Stromal cell of bone marrow (primary cell): ENCODE measurements at places on chromosomes 11 and 22.

- DNase-seq, result no peak
Measured at GRCh38 chr11:33259869-33260268, 2.7 kb downstream of the HIPK3 start.

- no peak for DNase-seq
Measured at GRCh38 chr11:59602432-59602831, 13.1 kb downstream of the OSBP start.

GRCh38 chr11:11171854-11172253 lies 181.2 kb downstream of the CSNK2A3 start:
- DNase-seq, result no peak

GRCh38 chr11:69775163-69775755 lies at the start of gene FGF4:
Gene FGF4 (minus strand): TSS chr11:69775341. CDS start chr11:69775084, 257 bp downstream.
- DNase-seq, result no peak

DNA sequence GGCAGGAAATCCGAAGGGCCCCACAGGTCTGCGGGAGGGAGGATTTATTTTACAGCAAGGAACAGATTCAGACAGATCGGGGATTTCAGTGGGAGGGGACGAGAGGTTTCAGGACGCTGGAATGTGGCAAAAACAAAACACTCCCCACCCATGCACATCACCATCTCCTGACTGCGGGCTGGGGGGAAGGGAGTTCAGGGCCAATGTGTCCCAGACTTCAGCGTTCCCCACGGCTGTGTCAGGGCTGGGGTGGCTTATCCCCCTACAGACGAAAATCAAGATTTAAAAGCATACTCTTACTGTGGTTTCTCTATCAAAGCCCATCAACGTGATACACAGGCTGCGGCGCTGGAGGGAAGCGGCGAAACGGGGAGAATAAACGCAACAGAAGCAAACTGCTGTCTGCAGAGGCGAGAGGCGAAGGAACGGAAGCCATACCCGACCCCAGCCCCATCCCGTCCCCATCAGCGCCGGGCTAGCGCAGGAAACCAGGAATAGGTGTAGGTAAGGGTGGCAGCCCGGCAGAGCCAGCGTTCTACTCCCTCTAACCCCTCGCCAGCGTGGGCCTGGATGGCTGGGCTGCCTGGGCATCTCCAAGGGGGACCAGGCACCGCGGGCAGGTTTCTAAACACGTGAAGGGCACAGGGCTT lies 2.7 kb downstream of the TENM4 start:
- no peak for DNase-seq

DNA sequence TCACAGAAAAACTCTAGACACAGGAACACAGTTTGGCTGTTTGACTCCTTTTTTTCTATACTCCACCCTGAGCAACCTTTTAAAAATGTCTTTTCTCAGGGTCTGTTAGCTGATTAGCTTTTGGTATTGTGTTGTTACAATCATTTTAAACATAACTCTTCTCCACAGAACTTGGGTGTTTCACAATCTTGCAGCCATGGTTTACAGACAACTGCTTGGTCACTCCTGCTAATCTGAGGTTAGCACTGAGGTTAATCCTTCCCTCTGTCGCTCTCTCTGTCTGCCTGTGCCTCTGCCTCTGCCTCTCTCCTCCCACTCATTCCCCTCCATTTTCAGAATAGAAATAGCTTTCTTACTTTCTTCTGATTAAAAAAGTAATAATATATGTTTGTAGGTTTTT lies 62.4 kb upstream of the ZBED5 start:
- no peak for DNase-seq

DNA sequence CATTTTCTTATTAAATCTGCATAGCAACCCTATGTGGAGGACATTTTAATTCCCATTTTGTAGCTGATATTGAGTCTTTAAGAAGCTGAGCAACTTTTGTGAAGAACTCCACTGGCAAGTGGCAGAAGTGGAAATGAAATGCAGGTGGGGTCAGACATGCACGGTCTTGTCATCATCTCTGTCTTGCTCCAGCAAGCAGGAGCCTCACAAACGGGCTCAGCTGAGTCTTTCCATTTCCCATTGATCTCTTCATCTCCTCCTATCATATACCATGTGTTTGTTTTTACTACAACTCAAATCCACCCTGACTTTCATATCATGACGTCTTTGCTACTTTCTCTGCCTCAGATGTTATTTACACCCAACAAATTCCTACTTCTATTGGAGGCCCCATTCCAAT lies 97.9 kb upstream of the TENM4 start:
- no peak for DNase-seq

GRCh38 chr22:49972163-49973017 lies 11.8 kb downstream of the PIM3 start:
- no peak for DNase-seq

DNA sequence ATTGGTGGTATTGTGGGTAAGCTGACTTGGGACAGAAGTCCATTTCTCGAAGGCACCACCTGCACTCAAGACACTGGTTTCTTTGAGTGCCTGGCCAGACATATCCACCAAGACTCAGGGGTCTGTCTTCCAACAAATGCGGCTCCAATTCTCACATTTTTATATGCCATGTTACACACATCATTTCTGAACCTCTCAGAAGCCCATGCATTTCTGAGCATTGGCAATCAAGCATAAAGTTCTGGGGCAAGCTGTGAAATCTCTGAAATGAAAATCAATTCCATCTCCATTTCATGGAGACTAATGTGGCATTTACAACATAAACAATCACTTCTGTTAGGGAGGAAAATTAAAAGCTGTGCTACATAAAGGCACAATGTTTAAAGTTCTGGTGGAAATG lies 243.7 kb downstream of the KIRREL3 start:
- no peak for DNase-seq

GRCh38 chr11:69416143-69416515 lies 65.3 kb upstream of the LINC01488 start:
- no peak for DNase-seq

DNA sequence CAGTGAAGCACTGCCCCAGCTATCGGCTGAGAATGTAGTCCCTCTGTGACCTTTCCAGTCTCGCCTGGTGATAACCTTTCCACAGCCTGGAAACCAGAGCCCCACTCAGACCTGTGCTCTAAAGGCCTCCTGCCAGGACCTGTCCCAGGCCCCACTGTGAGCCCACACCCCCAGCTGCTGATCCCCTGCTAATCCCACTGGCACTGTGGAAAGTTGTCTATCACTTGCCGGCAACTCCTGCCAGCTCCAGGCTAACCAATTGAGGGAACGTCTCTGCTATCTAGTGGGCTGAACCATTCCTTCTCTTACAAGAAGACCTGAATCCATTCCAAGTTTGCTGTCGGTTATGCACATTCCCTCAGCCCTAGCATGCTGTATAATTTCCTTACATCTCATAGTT lies 328.2 kb downstream of the FAM181B start:
- DNase-seq, result no peak

- peak; percentile 41 for DNase-seq
Measured at GRCh38 chr11:104946907-104947306, 21.5 kb downstream of the CASP4 start.

- no peak for DNase-seq
Measured at GRCh38 chr11:128496692-128497060, 90.7 kb downstream of the ETS1 start.

GRCh38 chr11:102422817-102423712 lies 29.5 kb downstream of the TMEM123 start:
- no peak for DNase-seq

DNA sequence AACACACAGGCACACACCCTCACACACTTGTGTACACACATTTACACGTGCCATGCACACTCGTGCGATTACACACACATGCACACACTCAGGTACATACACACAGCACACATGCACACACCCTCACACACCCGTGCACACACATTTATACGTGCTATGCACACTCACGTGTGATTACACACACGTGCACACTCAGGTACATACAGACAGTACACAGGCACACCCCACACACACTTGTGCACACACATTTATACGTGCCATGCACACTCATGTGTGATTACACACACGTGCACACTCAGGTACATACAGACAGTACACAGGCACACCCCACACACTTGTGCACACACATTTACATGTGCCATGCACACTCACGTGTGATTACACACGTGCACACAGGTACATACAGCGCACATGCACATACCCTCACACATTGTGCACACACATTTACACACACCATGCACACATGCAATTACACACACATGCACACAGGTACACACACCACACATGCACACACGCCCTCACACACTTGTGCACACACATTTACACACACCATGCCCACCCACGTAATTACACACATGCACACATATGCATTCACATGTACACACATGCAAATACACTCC lies 4.6 kb downstream of the IFITM10 start:
- no peak for DNase-seq

- peak; percentile 3 for DNase-seq
Measured at GRCh38 chr11:92707173-92707619, 262.3 kb upstream of the MTNR1B start.

- no peak for DNase-seq
Measured at GRCh38 chr11:61904539-61905048, 12.8 kb downstream of the RAB3IL1 start.

DNA sequence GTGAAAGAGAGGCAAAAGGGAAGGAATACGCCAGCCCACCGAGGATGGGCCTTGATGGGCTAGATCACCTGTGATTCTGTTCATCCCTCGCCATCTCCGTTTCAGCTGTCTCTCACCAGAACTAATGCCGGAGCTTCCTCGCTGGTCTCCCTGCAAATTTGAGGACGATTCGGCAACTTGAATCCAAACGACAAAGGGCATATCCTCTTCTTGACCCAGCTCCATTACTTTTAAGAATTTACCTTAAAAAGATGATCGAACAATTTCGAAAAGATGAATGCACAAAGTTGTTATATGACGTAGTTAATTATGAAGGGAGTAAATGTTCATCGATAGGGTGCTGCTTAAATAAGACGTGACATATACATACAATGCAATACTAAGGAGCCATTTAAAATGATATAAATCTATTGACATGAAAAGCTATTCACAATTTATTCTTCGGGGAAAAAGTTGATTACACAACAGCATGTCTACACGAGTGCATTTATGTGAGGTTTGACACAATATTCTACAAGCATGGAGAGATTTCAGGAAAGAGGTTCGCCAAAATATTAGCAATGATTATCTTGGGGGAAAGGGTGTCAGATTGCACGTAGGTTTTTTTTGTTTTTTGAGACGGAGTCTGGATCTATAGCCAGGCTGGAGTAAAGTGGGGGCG lies 937 bp upstream of the FAM168A start:
- DNase-seq, result no peak

DNA sequence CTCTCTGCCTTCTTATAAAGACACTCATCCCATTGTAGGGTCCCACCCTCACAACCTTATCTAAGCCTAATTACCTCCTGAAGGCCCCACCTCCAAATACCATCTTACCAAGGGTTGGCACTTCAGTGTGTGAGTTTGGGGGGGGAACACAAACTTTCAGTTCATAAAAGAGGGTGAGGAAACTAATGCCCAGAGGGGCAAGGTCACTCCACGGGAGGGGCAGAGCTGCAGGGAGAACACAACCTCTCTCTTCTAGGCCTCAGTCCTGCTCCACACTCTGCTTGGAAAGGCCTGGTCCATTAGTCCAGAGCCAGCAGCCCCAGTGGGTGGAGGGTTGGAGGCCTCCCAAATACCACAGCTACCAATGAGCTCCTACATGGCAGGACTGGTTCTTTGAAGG lies 2.7 kb upstream of the BATF2 start:
- DNase-seq, result no peak

GRCh38 chr11:80838153-80838552 lies 1397.3 kb upstream of the TENM4 start:
- DNase-seq, result no peak
